ENCODE measurements at places on chromosomes 3 and 15. TPM values are rescaled to one million over a fixed set of nuclear protein-coding genes. Genes with fewer than 3 reads are reported as not detected.

- DNase-seq = no peak
Observed at GRCh38 chr15:68085052-68085451, 30.9 kb downstream of the PIAS1 start.

DNA sequence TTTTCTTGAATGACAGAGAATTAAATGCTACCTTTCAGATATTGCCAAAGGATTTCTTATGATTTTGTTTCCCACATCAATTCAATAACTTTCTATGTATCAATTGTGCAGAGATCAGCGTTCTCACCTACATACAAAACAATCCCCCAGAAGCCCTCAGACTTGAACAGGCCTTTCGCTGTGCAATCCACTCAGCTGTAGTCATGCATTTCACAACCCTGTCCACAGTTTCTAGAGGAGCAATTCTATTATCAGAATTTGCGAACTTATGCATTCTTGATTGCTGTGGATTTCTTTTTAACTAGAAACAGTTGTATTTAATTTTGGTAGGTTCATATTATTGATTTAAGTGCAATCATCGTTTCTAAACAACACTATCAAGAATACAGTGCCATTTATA is 13.7 kb upstream of the ALCAM start:
- no peak for DNase-seq

DNA sequence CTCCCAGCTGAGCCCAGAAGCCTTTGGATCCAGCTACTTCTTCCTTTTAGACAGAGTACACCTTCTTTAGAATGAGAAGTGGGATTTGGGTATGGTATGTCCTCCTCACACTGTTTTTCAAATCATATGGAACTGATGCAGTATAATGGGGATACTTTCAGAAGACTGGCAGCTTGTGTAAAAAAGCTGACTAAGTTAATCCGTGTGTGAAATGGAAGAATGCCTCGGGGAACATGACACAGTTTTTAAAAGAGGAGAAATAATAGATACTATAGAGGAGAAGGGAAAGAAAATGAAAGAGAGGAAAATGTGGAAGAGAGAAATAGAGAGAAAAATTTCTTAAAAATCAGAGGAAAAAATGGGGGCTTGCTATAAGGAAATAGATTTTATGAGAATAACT is 47.7 kb downstream of the TUSC7 start:
- no peak for DNase-seq

DNA sequence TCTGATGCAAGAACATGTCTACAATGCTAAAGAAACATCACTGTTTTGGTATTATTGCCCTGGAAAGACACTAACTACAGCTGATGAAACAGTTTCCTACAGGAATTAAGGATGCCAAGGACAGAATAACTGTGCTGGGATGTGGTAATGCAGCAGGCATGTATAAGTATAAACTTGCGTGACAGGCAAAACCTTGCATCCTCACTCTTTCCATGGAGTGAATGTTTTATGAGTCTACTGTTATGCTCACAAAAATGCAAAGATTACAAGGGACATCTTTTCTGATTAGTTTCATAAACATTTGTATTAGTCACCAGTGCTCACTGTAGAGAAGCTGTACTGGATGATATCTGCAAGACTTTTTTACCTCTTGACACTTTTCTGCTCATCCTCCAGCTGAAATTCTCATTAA is 143.6 kb downstream of the NAALADL2 start:
- peak; percentile 82 for DNase-seq

DNA sequence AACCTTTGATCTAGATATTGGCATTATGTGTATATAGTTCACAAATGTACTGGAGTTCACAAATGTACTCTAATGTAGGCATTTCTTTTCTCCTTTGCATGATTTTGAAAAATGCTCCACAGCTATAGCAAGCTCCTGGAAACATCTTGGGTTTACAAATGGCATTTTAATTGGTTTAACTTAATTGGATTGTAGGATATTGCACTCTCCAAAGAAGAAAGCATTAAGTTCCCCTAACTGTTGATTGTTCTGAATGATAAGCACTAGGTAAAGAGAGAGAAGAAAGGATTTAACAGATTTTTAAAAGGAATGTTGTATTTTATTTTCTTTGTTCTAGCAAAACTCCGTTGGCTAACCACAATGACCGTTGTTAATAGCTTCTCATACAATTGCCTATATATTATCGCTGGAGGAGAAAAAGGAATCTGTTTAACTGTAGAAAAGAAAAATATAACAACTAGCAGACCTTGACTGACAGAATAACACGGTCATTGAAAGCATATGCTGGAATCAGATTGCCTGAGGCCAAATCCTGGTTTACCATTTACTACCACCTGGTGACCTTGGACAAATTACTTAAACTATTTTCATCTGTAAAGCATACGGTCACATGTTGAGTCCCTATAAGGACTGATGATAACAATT is 170.8 kb downstream of the PEX5L start:
- no peak for DNase-seq

DNA sequence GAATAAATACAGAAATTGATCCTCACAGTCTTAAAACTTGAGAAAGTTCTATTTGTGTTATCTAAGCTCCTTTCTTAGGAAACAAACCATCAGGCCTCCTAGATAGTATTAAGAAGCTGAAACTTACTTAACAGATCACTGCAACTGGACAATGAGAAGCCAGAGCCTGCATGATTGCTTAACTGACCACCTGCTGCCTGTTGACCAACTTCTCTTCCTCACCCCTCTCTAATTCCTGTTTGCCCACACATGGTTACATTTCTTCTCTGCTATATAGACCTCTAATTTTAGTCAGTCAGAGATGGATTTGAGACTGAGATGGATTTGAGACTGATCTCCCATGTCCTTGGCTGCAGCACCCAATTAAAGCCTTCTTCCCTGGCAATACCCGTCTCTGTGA is 13.5 kb downstream of the CCPG1 start:
- no peak for DNase-seq

- no peak for DNase-seq
Observed at GRCh38 chr3:105140899-105141367, 225.8 kb upstream of the ALCAM start.

Gene CLDN11
- total RNA-seq = 1.7 TPM
